ENCODE measurements at places on chromosomes 4 and X. TPM values are rescaled to one million over a fixed set of nuclear protein-coding genes. Genes with fewer than 3 reads are reported as not detected.

DNA sequence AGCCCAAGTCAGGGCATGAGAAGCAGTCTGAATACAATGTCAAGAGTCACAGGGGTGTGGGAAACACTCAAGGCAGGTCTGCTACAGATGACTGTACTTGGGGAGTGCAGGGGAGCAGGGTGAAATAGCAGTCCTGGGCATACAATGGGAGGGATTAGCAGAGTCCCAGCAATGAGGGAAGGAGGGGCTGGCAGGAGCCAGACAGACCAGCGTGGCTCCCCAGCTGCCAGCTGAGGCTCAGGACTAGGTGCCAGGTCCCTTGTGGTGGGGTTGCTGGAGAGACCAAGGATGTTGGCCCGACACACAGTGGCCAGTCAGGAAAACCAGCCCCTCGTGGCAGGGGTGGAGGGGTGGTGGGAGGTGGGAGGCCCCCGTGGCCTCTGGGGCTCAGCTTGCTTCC, 86.6 kb downstream of the RTL5 start:
- no peaks in the 10 kb centered on the region for H3K27me3 ChIP-seq
- H3K4me3 ChIP-seq, result no peak overlapping the region
- no peak overlapping the region for H3K27ac ChIP-seq
- peaks cover 20% of the 10 kb centered on the region for H3K4me1 ChIP-seq

GRCh38 chr4:185955826-185956543, 113.0 kb upstream of the TLR3 start:
- H3K27ac ChIP-seq, result no peak overlapping the region
- H3K36me3 ChIP-seq, result no peaks in the 10 kb centered on the region
- H3K4me1 ChIP-seq, result no peaks in the 10 kb centered on the region
- DNase-seq, result no peak
- H3K4me3 ChIP-seq, result no peak overlapping the region
- no peaks in the 10 kb centered on the region for H3K27me3 ChIP-seq

GRCh38 chrX:39874202-39874816, 223.4 kb downstream of the BCOR start:
- H3K36me3 ChIP-seq, result no peaks in the 10 kb centered on the region
- no peak overlapping the region for H3K27ac ChIP-seq
- DNase-seq, result peak; percentile 10
- H3K4me1 ChIP-seq, result no peaks in the 10 kb centered on the region
- H3K4me3 ChIP-seq, result no peak overlapping the region
- no peaks in the 10 kb centered on the region for H3K27me3 ChIP-seq

DNA sequence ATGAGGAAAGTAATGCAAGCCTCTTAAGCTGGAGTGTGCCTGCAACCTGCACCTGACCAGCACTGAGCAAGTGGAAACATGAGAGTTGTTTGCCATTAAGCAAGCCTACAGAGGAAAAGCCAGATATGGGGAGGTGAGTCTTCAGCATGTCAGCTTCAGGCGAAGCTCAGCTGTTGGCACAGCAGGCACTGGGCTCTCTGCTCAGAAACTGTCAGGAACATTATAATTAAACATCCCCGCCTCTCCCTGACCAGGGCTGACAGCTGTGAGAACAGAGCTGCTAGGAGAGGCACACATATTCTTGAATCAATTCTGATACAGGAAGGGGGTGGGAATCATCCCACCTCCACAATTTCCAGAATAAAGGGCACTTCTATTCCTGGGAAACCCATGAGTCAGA, 19.0 kb upstream of the DCX start:
- DNase-seq, result no peak
- H3K4me3 ChIP-seq, result no peak overlapping the region
- H3K4me1 ChIP-seq, result no peaks in the 10 kb centered on the region
- no peak overlapping the region for H3K27ac ChIP-seq
- no peaks in the 10 kb centered on the region for H3K27me3 ChIP-seq
- H3K36me3 ChIP-seq, result no peaks in the 10 kb centered on the region

- DNase-seq, result peak; percentile 91
- H3K4me3 ChIP-seq, result no peak overlapping the region
- H3K27ac ChIP-seq, result peak overlapping the region; percentile 41
- no peaks in the 10 kb centered on the region for H3K36me3 ChIP-seq
Measured at GRCh38 chr4:25172961-25173915, 13.0 kb upstream of the SEPSECS start.

DNA sequence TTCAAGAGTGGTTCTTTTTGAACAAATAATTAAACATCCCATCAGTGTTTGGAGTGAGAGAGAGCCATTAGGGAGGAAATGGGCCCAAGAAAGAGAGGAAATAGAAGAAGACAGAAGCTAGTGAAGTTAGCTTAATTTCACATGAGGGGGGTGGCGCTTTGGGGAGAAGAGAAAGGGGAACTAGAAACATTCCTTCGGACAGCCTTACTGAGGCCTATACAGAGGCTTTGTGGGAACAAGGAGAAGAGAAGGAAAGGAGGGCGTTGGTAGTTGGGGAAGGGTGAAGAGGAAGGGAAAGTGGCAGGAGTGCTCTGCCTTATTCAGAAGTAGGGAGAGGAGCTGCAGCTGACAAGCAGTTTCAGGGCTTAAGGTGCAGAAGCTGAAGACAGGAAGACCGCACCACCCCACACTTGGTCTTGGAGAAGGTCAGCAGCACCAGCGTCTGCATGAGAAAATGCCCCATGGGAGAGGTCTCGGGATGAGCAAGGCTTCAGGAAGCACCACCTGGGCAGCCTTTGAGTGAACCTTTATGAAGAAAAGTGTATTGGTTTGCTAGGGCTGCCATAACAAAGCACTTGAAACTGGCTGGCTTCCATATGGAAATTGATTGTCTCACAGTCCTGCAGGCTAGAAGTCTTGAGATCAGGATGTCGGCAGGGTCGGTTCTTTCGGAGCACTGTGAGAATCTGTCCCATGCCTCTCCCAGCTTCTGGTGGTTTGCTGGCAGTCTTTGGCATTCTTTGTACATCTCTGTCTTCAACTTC, 85.1 kb downstream of the KIT start:
- H3K27ac ChIP-seq, result no peak overlapping the region
- no peak for DNase-seq
- no peaks in the 10 kb centered on the region for H3K4me1 ChIP-seq
- H3K4me3 ChIP-seq, result no peak overlapping the region
- H3K36me3 ChIP-seq, result no peaks in the 10 kb centered on the region
- no peaks in the 10 kb centered on the region for H3K27me3 ChIP-seq

- no peaks in the 10 kb centered on the region for H3K4me1 ChIP-seq
- no peaks in the 10 kb centered on the region for H3K36me3 ChIP-seq
- H3K4me3 ChIP-seq, result no peak overlapping the region
- DNase-seq, result no peak
- no peak overlapping the region for H3K27ac ChIP-seq
Measured at GRCh38 chr4:188780686-188781085, 641.4 kb downstream of the TRIML1 start.

DNA sequence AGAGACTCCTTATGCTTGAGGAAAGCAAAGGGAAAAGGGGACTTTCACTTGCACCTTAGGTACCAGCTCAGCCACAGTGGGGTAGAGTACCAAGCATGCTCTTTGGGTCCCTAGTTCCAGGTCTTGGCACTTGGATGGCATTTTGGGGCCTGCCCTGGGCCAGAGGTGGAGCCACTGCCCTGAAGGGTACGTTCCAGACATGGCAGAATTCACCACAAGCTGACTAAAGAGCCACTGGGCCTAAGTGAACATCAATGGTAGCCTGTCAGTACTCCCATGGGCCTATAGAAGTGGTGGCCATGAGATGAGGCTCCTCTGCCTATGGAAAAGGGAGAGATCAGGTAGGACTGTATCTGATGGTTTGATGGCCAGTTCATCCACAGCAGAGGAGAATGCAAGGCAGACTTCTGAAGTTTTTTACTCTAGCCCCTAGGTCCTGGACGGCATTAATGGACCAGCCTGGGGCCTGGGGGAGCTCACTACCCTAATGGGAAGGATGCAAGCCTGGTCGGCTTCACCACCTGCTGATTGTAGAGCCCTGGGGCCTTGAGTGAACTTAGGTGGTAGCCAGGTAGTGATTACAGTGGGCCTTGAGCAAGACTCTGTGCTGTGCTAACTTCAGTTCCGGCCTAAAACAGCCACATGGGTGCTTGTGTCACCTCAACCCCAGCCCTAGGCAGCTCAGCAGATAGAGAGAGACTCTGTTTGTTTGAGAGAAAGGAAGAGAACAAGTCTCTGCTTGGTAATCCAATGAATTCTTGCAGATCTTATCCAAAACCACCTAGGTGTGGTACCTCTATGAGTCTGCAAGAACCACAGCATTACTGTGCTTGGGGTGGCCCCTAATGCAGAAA, 19.8 kb upstream of the HSFX4 start:
- DNase-seq, result no peak
- H3K36me3 ChIP-seq, result no peaks in the 10 kb centered on the region
- H3K27me3 ChIP-seq, result no peaks in the 10 kb centered on the region
- no peak overlapping the region for H3K4me3 ChIP-seq
- no peaks in the 10 kb centered on the region for H3K4me1 ChIP-seq

- no peak for DNase-seq
- H3K36me3 ChIP-seq, result no peaks in the 10 kb centered on the region
- H3K27ac ChIP-seq, result no peak overlapping the region
- H3K4me3 ChIP-seq, result no peak overlapping the region
- no peaks in the 10 kb centered on the region for H3K27me3 ChIP-seq
Measured at GRCh38 chr4:126738527-126738923, 894.2 kb upstream of the INTU start.

The GLOD5 gene
- total RNA-seq, result not detected

The MCF2 gene
- total RNA-seq, result 0.13 TPM

The SLITRK4 gene
- 0.77 TPM for total RNA-seq

The PHEX gene
- total RNA-seq, result 0.44 TPM

The AKAP4 gene
- not detected for total RNA-seq

The ART3 gene
- total RNA-seq, result not detected
